ENCODE measurements at places on chromosomes 13 and 19.

GRCh38 chr13:83709426-83710132 lies 172.7 kb downstream of the SLITRK1 start:
- peak; percentile 56 for DNase-seq

- DNase-seq, result peak; percentile 92
Observed at GRCh38 chr13:105979131-105980011, 556.1 kb downstream of the EFNB2 start.

GRCh38 chr19:28633319-28634018 lies 579.5 kb downstream of the UQCRFS1 start:
- peak; percentile 33 for DNase-seq

DNA sequence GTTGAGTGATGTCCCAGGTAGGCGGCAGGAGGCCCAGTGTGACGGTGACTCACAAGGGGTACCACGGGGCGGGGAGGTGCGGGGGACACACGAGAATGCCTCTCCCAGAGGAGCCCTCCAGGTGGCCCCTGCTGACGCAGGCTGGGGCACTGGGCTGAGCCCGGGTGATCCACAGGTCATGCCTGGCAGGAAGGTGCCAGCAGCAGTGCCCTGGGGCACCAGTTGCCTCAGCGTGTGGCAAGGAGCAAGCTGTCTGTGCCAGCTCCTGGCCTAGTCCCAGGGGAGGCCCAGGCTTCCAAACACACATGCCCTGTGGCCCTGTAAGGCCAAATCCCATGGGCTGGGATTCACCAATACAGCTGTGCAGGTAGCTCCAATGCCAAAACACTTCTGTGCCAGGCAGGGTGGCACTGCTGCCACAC lies 28.0 kb downstream of the AKT2 start:
- DNase-seq, result peak; percentile 22

GRCh38 chr19:1826557-1827521 lies 14.8 kb upstream of the ATP8B3 start:
- no peak for DNase-seq
